ENCODE measurements at places on chromosomes 7 and 10.

- DNase-seq: no peak
Measured at GRCh38 chr10:59175538-59176240, 754 bp upstream of the PHYHIPL start.

- DNase-seq: no peak
Measured at GRCh38 chr7:37215290-37215923, 233.3 kb downstream of the ELMO1 start.

DNA sequence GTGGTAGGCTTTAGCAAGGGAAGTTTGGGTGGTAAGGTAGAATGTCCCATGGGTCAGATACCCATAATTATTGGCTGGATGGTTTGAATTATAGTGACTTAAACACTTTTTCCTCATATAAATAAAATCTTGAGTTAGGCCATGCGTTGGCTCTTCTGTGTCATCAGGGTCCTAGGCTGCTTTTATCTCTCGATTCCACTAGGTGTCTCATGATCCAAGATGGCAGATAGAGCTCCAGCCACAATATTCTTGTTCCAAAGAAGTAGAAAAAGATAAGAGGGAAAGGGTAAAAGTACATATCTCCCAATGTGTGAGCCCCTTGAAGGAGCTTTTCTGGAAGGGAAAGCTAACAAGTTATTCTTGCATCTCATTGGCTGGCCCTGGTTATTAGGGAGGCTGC is 144.7 kb downstream of the GRK5 start:
- no peak for DNase-seq

DNA sequence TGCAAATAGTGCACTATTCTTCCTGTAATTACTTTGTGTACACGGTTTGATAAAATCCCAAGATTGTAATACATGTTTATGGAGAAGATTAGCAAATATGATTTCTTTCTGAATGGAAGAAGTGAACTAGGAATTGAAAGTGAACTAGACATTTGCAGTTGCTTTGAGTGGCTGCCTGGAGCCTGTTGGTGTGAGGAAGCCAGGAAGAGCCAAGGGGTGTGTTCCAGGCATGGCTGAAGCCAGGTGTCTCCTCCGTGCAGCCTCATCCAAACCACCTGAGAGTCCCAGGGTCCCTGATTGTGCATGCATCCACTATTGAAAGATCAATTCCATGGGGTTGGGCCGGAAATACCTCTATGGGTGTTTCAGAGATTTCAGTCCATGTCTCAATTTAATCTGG is 253.1 kb upstream of the SHH start:
- DNase-seq: no peak

- DNase-seq: no peak
Measured at GRCh38 chr10:29621161-29621560, 13.6 kb downstream of the SVIL start.

DNA sequence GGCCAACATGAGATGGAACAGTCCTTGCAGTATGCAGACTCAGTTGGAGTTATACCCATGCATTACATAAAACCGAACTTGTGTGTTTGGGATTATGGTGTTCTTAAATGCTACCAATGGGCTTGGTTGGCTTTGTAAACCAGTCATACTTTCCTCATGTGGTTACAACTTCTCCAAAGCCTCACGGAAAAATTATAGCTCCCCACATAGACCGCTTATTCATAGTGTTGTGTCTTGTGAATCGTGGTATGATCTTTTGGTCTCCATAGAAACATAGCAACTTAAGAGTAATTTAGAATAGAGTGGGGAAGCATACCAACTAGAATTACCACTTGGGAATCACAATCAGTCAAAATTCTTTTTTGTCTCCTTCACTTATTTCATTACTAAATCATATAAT is 112.3 kb upstream of the FZD1 start:
- DNase-seq: no peak

- DNase-seq: no peak
Measured at GRCh38 chr7:117907049-117907640, 33.9 kb upstream of the CTTNBP2 start.

GRCh38 chr10:112208292-112208691 is 24.7 kb upstream of the GPAM start:
- no peak for DNase-seq

GRCh38 chr7:26375726-26376174 is 84.1 kb downstream of the SNX10 start:
- DNase-seq: no peak

GRCh38 chr7:66631471-66631870 is 2.8 kb downstream of the KCTD7 start:
- no peak for DNase-seq

DNA sequence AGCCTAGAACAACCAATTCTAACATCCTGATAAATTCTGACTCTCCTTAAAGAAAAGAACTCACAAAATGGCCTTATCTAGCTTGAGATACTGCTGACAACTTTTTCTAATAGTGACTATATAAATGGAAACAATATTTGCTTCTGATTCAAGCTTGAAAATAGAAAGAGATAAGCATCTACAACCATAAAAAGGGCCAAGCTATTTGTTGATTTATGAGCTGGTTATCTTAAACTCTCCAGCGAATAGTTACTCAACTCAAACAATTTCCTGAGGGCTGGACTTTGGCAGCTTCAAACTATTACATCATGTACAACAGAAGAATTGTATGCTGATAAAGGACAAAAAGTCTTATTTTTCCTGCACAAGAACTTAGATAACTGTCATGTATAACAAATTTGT is 4.6 kb downstream of the USP54 start:
- no peak for DNase-seq

GRCh38 chr7:142413280-142414000 is 155.6 kb upstream of the PRSS58 start:
- no peak for DNase-seq

DNA sequence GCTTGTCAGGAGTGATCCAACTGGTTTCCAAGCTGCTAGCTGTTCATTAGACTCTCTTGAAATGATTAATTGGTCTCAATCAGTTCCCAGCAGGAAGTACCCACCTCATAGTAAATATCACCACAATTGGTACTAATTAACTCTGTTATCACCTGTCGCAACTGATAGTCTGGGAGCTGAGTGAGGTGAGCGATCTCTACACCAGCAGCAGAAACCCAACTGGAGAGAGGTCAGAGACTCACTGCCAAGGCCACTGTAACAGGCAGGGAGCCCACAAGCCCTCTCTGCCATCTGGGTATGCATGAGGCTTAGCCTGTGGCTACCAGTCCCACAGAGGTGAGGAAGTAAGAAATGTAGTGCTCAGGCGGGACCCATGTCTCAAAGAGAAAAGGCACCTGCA is 245.5 kb downstream of the DYNC1I1 start:
- DNase-seq: no peak

DNA sequence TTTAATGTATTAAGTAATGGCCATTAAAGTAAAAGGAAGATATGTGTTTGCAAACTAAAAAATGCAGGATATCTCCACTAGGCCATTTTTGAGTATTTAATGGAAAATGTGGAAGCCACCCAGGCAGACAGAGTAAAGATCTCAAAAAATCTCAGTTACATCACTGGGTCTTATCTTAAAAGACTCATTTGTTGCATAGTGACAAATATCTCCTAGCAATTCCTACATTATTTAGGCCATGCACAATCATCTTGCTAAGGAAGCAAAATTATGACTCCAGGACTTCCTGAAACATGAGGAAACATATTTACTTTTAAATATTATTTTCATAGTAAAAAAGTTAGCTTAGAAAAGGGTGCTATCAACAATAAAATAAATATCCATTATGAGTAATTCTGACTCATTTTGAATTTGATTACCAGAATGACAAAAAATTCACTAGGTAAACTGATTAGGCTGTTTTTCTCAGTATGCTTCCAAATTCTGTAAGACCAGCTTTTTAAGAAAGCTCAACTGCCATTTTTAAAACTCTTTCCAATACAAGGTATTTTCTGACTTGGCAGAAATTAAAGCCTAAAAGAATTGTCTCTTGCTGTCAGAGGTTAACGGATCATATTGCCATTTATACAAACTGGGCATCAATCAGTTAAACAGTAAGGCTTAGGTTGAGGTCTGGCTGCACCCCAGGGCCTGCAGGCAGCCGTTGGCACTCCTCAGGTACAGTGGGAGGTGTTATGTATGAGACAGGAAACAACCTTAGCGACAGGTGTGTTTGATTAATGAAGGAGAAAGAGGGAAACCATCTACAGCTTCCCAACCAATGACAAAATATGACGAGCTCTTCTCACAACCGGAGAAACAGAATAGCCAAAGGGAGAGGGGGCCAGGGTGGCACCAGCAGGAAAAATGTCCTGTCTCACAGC is 31.8 kb downstream of the PCLO start:
- no peak for DNase-seq

DNA sequence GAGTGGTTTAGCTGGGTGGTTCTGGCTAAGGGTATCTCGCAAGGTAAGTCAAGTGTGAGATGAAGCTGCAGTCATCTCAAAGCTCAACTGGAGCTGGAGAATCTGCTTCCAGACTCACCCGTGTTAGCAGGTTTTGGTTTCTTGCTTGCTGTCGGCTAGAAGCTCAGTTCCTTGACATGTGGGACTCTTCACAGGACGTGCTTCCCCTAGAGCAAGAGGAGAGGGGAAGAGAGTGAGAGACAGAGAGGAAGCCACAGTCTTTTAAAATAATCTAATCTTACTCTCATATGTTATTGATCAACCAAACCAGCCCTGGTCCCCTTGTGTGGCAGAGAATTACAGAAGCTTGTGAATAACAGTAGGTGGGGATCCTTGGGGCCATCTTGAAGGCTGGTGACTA is 199.5 kb downstream of the REEP3 start:
- DNase-seq: no peak

DNA sequence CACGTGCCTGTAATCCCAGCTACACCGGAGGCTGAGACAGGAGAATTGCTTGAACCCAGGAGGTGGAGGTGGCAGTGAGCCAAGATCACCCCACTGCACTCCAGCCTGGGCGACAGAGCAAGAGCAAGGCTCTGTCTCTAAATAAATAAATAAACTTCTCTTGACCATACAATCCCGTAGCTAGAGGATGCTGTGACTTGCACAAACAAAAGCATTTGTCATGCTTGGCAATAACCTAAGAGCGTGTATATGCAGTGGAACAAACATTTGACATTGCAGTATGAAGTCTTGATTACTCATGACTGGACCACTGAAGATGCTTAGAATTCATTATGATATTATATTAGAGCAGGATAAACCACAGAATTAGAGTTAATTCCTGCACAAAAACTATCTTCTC is 1.4 kb upstream of the C7orf57 start:
- no peak for DNase-seq

DNA sequence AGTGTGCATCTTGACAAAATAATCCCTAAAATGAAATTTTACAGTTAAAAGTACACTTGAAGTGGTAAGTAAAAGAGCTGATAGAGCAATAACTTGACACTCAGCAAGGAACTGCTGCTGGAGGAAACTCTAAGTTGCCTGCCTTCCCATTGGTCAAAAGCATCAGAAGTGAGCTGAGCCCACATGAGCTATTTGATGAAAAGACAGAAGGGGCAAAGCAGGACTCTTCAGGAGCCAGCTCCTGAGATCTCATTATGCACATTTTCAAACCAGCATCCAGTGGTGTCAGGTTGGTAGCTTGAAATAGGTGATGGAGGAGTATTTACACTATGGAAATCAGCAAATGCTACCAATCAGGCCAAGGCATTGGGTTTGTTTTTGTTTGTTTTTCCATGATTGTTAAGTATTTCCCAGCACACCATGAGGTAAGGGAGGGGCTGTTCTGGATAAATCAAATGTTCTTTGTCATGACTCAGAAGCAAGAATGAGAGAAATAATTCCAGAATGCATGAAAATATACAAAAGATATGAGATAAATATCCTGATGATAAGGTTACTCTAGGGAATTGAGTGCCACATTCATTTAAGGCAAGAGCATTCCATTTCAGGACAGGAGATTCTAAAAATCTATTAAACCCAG is 316.6 kb downstream of the SNX13 start:
- no peak for DNase-seq

DNA sequence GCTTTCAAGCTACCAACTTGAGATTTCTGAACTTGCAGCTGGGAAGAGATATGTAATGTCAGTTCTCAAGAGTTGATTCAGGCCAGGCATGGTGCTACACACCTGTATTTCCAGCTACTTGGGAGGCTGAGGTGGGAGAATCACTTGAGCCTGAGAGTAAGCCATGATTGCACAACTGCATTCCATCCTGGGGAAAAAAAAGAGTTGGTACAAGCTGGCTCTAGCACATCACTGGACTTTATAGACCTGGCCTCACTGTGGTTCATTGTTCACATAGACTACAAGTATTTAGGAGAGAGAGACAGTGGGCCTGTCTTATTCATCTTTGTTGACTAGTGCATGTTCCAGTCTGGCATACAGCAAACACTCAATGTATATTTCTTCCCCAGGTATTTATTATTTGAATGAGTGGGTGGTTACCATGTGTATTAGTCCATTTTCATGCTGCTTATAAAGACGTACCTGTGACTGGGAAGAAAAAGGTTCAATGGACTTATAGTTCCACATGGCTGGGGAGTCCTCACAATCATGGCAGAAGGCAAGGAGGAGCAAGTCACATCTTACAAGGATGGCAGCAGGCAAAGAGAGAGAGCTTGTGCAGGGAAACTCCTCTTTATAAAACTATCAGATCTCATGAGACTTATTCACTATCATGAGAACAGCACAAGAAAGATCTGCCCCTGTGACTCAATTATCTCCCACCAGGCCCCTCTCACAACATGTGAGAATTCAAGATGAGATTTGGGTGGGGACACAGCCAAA is 176.5 kb downstream of the PFKFB3 start:
- DNase-seq: no peak

DNA sequence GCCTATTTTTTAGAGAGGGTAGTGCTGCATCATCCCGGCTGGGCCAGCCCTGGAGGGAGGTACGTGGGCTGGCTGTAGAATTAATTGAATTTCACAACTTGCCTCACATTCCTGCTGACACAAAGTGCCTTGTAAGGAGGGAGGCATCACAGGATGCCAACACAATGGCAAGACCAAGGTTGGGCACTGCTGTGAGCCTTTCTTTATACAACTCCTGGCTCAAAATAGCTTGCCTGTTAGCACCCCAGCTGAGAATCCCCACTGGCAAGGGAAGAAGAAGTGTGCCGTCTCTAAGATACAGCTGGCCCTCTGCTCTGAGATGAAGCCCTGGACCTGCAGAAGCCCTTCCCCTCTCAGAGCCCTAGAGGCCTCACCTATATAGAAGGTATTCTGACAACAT is 873.9 kb downstream of the GRID1 start:
- DNase-seq: no peak

DNA sequence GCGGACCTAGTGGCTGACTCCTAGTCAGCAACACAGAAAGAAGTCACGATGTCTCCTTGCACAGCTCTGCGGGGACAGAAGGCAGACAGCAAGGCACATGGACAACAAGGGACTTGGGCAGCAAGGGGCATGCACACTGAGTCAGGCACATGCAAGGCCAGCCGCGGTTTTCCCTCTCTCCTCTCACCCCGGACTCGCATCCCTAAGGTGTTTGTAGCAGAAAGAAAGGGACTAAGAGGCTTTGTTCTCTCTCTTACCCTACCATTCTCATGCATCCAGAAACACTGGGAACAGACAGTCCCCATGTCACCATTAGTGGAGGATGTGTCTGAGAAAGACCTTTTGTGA is 193.3 kb upstream of the PHF14 start:
- no peak for DNase-seq

DNA sequence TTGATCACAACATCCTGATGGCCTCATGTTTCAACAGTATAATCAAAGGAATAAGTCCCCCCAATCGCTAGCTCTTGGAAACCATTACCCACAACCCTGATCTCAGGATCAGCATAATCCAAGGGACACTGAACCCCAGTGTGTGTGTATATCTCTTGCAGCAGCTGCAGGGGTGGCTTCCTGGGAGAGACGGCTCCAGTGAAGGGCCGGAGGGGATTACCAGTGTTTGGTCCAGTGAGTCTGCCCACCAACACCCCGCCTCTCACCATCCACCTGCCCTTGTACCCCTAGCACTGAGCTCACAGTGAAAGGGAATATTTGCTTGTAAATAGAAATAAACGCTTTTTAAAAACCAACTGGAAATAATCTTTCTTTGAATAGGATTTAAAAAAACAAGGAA is 63.1 kb downstream of the FAM53B start:
- DNase-seq: no peak

Measured in stimulated activated CD4-positive, alpha-beta T cell treated with anti-CD3 and anti-CD28 coated beads, Interleukin-12 subunit alpha, Interleukin-12 subunit beta, amount 100 ng/mL, for 4 hours (primary cell).